Brain (organoid and tissue), 16 donors: ENCODE measurements at places on chromosomes 4 and X.

GRCh38 chr4:25941457-25942221, 27.6 kb downstream of the SMIM20 start:
- no peak for DNase-seq

DNA sequence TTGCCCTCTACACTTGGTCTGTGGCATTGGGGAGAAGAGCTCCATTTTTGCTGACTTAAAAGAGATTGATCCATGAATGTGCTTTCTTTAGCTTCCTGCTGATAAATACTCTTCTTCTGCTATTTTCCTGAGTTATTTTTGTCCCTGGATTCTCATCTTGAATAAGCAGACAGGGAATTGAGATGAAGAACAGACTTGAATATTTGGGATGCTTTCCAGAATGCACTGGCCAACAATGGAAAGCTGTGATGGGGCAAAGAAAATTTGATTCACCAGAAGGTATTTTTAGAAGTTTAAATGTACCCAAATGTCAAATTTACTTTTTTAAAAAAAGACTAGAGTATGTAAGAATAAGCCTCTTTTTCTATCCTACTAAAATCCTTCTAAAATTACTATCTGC, 309.9 kb upstream of the PPP1R2C start:
- peak; percentile 25 for DNase-seq

- DNase-seq: peak; percentile 42
These were observed 160.9 kb downstream of the CBR4 start for GRCh38 chr4:168849030-168849675.

- peak; percentile 65 for DNase-seq
These were observed 5.5 kb downstream of the INPP4B start for GRCh38 chr4:142840516-142841123.

- DNase-seq: no peak
These were observed 150.4 kb upstream of the SMIM10 start for GRCh38 chrX:134840370-134840769.

DNA sequence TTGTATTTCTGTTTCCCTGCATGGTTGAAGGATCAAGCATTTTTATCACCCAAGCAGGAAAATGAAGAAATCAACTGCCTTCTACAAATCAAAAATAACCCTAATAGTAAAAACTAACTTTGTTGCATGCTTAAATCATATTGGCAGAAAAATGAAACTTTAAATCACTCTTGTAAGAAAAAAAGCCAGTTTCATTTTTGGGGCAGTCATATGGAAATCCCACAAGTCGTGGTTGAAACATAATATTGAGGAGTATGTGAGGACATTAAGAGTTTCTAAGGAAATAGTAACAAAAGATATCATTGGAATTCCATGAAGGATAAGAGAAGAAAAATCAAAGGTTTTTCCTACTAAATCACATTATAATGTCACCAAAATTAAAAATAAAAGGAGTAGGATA, 8.4 kb downstream of the TEC start:
- DNase-seq: no peak

- DNase-seq: no peak
These were observed at the start of gene UGT2B7 for GRCh38 chr4:69096111-69096656. TSS of gene UGT2B7 (plus strand) at chr4:69096474. CDS start at chr4:69096521, 47 bp downstream.

DNA sequence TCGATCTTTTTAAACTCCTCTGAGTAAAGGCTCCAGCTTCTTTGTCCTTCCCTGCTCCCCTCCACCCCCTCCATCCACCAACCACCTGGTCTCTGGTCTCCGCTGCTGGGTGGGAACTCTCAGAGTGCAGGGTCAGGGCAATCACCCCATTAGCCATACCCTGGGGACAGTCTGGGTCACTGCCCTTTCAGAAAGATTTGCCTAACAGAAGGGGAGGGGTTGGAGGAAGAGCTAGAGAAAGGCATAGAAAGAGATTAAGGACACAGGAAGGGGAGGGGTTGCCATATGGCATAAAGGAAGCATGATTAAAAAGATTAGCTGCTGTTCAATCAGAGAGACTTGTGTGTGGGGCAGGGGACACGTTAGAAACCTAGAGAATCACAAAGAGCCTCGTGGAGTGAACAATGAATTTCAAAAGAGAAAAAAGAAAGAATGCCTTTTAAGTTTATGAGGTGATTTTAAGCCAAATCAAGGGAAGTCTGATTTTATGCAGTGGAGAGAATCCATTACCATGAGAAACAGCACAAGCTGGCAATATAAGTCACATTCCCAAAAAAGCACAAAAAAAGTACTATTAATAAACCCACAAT, 115.5 kb upstream of the ACSL4 start:
- peak; percentile 19 for DNase-seq

DNA sequence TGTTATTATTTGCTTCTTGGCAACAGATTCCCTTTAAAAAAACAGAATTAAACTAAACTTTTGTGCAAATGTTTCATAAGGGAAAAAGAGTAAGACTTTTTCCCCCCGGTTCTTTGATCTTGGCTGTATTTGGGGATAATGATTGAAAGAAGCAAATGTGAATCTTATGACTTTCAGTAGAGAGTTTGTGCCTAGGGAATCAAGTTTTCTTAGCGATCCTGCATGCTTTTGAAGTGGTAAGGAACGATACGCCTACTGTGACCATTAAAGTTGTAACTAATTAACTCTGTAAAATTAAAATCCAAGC, 9.0 kb downstream of the ATP10D start:
- no peak for DNase-seq

- no peak for DNase-seq
These were observed 3.1 kb downstream of the SMS start for GRCh38 chrX:21943460-21944135.

GRCh38 chr4:76458825-76459224, 23.8 kb downstream of the SHROOM3 start:
- peak; percentile 50 for DNase-seq

GRCh38 chrX:66004928-66005829, 34.7 kb downstream of the VSIG4 start:
- DNase-seq: no peak

- peak; percentile 47 for DNase-seq
These were observed 3.6 kb downstream of the NOCT start for GRCh38 chr4:139018971-139019758.

- DNase-seq: no peak
These were observed 4.3 kb downstream of the KLHL5 start for GRCh38 chr4:39066371-39066770.

DNA sequence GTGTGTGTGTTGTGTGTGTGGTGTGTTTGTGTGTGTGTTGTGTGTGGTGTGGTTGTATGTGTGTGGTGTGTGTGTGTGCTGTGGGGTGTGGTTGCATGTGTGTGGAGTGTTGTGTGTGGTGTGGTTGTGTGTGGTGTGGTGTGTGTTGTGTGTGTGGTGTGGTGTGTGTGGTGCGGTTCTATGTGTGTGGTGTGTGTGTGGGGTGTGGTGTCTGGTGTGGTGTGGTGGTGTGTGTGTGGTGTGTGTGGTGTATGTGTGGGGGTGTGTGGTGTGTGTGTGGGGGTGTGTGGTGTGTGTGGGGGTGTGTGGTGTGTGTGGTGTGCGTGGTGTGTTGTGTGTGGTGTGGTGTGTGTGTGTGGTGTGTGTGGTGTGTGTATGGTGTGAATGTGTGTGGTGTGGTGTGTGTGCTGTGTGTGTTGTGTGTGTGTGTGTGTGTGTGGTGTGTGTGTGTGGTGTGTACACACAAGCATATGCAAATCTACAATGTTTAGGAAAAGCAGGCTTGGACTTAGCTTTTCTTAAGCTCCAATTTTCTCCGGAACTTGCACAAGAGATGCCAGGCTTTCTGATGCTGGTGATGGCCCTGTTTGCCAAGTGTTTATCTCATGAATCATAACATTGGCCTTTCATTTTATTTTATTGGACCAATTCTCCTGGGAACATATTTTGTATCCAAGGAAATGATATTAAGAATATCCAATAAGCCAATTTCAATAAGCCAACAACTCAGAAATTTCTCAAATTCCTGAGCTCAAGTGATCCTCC, 148.7 kb downstream of the SPATA18 start:
- peak; percentile 58 for DNase-seq

- DNase-seq: no peak
These were observed 295.2 kb upstream of the IGFBP7 start for GRCh38 chr4:57405359-57405758.

DNA sequence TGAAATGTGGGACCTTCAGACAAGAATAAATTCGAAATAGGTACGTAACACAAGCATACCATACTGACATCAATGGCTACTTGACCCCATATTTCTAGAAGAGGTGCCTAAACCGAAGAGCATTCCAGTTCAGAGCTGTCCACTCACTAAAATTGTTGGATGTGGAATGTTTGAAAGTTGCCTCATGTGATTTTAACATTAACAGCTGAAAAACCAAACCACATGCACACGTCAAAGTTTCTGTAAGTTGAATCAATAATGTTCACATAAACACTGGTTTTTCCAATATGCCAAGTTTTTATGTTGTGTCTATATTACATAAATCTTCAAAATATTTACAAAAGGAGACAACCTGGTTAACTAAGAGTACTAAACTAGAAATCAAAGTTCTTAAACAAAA, 3.5 kb downstream of the UBE2D3 start:
- no peak for DNase-seq

- peak; percentile 88 for DNase-seq
These were observed 316.6 kb upstream of the BOD1L1 start for GRCh38 chr4:13944095-13944511.

DNA sequence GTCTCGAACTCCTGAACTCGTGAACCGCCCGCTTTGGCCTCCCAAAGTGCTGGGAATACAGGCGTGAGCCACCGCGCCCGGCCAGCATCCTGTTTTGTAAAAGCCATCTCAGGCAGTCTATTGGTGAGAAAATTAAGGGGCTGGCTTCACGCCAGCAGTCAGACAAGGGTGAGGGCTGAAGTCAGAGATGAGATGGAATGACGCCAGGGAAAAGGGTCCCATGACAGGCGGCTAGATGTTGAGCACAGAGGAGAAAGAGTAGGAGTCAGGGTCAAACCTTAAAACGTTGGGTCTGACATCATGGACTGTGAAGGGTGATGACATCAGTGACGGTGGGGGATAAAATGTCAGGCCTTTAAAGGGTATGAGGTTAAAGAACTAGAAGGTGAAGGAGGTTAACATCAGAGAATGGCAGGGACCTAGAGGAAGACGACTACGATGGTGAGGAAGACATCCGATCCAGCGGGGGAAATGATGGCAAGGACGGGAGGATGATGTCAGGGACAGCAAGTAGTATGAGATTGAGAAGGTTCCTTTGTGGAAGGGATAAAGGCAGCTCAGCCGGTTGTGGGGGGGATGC, 504 bp upstream of the RBM3 start:
- DNase-seq: peak; percentile 35

- DNase-seq: peak; percentile 83
These were observed 151.3 kb upstream of the TTC29 start for GRCh38 chr4:147096667-147097604.

DNA sequence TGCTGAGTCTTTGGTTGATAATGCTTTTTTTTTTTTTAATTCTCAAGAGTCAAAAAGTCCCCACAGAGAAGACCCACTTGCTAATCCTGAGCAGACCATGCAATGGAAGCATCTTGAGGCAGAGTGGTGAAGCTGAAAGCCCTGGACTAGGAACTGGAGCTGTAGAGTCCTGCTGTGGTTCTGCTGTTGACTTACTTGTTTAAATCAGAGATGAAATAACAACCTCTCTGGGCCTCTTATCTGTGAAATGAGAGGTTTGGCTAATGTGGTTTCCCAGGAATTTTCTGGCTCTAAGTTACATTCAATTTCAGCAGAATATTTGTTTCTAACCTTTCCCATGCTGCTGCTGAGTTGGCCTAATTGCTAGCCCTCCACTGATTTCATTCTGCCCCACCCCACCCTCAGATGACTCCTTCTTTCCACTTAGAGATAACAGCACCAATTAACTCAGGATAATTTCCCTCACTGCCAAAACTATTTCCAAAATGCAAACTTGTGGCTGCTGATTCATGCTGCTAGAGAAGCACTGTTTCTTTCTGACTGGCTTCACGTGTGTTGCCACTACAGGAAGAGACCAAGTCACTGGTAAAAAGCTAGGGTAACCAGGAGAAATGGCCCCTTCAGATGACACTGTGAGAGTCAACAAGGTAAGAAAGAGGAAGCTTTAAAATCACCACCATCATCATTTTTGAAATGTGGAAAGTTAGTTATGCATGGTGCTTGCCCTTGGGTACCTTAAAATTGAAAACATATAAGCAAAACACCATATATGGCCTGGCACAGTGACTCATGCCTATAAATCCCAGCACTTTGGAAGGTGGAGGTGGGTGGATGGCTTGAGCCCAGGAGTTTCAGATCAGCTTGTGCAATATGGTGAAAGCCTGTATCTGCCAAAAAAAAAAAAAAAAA, 326.4 kb downstream of the DCHS2 start:
- no peak for DNase-seq

DNA sequence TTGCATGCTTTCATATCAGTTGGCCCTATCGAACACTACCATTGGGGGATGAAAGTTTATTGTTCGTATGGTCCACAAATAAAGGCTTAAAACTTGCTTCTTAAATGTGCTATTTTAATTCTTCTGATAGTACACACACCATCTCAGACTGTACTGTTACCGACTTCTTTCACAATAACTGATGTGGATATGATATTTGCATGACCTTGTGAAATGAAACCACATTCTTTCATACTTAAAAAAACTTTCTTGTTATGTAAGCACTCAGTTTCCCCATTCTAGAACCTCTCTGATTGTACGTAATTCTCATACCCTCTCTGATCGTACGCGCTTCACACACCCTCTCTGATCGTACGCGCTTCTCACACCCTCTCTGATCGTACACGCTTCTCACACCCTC, 12.0 kb upstream of the WDR19 start:
- DNase-seq: no peak

GRCh38 chrX:17689971-17690409, 47.3 kb upstream of the SCML1 start:
- peak; percentile 90 for DNase-seq

DNA sequence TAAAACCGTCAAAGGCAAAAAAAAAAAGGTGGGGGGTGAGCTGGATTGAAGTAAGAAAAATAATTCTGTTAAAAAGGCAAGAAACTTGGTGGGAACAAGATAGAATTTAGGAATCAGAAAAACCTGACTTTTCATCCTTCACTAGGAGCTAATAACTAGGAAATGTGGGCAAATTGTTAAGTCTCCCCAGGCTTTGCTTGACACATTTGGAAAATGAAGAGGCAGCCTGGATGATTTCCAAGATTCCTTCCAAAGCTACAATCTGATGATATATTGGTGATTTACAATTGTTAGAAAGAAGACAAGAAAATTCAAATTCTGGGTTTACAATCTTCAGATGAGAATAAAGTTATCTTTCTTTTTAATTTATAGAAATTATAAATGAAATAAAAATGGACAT, 1062.5 kb downstream of the ADGRL3 start:
- no peak for DNase-seq

DNA sequence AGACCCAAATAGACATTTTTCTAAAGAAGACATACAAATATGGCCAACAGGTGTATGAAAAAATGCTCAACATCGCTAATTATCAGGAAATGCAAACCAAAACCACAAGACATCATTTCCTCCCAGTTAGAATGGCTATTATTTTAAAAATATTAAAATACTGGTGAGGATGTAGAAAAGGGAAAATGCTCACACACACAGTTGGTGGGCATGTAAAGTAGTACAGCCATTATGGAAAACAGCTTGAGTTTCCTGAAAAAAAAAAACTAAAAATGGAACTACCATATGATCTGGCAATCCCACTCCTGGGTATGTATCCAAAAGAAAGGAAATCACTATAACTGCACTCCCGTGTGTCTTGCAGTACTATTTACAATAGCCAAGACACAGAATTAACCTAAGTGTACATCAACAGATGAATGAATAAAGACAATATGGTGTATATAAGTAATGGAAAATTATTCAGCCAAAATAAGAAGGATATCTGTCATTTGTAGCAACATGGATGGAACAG, 128.9 kb upstream of the DKK2 start:
- no peak for DNase-seq

GRCh38 chr4:153383131-153383530, 38.6 kb downstream of the MND1 start:
- no peak for DNase-seq
